ENCODE measurements at places on chromosomes 13 and 19.

DNA sequence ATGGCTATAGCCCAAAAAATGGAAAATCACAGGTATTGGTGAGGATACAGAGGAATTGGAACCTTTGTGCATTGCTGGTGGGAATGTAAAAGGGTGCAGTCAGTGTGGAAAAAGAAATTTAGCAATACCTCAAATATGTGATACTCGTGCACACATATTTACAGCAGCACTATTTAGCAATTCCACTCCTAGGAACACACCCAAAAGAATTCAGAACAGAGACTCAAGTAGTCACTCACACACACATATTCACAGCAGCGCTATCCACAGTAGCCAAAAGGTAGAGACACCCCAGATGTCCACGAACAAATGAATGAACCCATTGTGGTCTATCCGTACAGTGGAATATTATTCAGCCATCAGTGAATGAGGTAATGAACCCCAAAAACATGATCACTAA, 114.0 kb downstream of the COL4A2 start:
- DNase-seq, result no peak

DNA sequence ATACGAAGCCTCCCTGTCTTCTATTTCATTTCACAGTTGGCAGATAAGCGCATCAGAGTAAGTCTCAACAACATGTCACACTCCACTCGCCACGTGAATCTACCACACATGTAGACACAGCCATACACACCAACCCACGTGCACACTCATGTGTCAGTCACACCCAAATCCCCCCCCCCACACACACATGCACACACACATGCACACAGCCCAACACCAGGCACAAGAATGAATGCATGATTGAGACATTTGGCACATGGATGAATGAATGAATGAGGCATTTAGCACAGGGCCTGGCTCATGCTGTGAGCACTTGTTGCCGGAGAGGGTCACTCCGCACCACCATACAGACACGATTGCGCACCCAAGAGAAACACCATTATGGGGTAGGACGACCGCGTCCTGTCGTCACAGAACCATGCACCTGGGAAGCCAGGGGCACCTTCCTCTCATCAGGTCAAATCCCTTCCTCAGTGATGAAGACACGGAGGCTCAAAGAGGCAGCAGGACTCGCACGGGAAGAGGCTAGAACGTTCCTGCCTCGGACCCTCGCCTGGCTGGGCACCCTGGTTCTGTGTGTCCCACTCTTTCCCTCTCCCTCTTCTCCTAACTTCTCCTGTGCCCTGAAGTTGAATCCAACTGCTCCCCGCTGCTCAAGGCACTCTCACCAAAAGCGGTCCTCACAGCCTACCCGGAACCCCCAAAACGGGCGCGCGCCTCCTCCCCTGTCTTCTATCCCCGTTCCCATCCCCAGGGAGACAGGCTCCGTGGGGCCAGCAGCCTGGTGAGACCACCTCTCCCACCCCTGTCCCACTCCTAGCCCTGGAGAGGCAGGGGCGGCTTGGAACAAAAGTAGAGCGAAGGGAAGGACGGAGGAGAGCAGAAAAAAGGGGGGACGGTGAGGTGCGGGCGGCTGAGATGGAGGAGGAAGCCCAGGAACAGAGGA, 1.3 kb downstream of the MEIS3 start:
- DNase-seq, result no peak

DNA sequence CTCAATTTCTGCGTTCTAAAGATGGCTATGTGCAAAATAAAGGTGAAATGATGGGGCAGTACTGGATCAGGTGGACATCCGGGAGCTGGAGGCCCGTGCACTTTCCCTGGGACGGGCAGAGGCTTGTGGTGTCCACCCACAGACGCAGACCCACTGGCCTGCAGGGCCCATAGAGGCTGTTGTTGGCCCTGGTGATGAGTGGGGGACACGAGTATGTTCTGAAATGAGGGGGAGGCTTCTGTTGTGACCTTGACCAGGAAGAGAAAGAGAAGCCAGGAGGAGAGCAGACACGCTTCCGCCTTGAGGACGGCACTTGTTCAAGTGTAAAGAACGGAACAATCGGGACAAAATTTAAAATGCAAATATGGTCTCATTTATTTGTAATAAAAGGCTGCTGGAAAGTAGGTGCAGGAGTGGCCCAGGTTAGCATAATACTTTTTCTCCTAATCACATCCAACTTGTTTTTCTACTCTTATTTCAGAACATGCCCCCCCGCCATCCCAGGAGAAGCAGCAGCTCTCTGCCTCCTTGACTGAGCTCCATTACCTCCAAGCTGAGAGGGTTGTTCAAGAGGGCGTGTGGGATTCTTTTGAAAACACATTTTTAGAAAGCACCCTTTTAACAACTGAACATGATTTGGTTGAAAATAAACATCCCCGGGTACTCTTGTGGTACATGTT, 27.1 kb downstream of the ATP11A start:
- DNase-seq, result no peak

DNA sequence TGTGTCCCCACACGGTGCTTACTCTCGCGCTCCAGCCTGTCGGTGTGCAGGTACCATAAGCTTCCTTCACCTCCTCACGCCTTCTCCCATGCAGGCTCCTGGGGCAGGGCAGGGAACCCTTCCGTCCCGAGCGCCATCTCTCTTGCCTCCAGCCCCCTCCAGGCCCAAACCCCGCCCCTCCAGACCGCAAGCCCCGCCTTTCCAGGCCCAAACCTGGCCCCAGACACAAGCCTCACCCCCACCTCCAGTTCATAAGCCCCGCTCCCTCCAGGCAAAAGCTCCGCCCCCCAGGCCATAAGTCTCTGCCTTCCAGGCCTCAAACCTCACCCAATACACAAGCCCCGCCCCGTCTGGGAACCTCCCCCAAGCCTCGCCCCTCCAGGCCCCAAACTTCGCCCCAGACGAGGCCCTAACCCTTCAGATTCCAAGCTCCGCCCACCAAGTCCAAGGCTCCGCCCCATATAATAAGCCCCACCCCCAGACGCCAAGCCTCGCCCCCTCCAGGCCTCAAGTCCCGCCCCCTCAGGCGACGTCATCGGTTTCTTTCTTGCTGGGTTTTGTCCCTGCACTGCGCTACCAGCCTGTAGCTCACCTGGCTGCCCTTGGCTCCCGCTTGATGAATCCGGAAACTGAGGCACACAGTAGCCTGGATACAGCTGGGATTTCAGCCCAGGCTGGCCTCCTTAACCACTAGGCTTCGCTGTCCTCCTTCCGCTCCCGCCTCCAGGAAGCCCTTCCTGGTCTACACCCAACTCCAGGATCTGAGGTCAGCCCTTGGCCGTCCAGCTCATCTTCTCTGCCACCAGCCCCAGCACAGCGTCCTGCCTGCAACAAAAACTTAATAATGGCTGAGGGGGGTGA, 16.1 kb downstream of the MKNK2 start:
- peak; percentile 89 for DNase-seq

- DNase-seq, result peak; percentile 68
Measured at GRCh38 chr19:46296722-46297461, at the start of gene HIF3A. HIF3A (plus strand) TSS chr19:46297042; CDS start chr19:46297077, 35 bp downstream.

DNA sequence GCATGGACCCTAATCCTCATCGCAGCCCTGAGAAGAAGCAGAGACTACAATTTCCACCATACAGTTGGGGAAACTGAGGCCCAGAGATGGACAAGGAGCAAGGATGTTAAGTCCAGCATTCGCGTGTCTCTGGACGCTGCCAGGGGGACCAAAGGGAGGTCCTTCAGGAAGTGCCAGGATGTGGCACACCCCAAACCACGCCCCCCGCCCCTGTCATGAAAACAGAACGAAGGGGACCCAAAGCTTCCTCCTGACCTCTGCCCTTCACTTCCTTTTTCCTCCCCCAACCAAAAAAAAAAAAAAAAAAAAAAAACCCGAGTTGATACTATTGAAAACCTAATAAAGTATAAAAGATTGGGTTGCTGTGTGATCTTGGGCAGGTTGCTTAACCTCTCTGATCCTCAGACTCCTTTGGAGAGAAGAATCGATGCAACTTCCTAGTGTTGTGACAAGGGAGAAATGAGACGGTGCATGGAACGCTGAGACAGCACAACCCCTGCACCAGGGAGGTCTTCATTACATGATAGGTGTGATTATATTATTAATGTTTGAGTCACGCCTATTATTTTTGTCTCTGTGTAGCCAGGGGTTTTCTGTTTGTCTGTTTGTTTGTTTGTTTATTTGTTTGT, 2.7 kb upstream of the ZBTB7A start:
- peak; percentile 63 for DNase-seq

GRCh38 chr13:40469581-40470310, 196.7 kb downstream of the FOXO1 start:
- DNase-seq, result no peak

- no peak for DNase-seq
Measured at GRCh38 chr13:95623141-95623540, 21.4 kb downstream of the DZIP1 start.

Data from psoas muscle (tissue), 8 donors.